ENCODE measurements at places on chromosomes 1 and 21.

DNA sequence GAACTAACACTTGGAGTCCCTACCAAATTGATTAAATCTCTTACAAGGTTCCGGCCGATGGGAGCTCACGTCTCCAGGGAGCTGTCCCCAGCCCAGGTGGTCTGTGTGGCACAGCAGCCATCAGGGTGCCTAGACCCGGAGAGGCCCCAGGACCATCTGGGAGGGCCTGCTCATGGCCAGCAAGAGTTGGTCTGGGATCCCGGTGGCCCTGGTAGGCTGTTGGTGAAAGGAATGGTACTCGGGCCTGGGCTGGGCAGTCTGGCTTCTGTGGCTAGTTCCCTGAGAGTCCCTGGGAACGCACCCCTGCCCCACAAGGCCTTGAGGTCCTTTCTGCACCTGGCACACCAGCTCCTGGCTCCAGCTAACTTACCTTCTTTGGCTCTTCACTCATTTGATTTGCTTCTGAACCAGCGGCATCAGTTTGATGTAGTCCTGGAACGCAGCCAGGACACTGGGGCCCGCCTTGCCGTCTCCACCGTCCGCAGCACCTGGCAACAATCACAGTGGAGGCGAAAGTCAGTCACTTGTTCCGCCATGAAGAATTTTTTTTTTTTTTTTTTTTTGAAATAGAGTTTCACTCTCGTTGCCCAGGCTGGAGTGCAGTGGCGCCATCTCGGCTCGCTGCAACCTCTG, 62.5 kb downstream of the SCCPDH start:
- DNase-seq: no peak

DNA sequence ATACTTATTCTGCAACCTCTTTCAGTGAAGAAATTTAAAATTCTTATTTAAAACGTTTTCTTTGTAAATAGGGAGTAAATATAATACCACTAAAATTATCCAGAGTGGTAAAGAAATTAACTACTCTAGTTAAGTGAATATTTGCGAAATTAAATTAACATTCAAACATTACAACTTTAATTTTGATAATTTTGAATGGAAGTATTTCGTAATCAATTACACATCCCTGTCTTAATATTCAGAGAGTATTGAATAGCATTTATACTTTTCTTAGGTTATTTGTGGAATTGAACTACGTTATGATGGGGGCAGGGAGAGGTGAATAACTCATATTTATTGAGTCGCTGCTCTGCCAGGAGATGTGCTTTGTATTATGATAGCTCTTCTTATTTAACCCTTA, 96.3 kb upstream of the KIF26B start:
- DNase-seq: no peak

- DNase-seq: no peak
Observed at GRCh38 chr1:171432473-171432872, 52.9 kb upstream of the PRRC2C start.

GRCh38 chr1:152049291-152050083, 12.7 kb upstream of the S100A11 start:
- DNase-seq: no peak

DNA sequence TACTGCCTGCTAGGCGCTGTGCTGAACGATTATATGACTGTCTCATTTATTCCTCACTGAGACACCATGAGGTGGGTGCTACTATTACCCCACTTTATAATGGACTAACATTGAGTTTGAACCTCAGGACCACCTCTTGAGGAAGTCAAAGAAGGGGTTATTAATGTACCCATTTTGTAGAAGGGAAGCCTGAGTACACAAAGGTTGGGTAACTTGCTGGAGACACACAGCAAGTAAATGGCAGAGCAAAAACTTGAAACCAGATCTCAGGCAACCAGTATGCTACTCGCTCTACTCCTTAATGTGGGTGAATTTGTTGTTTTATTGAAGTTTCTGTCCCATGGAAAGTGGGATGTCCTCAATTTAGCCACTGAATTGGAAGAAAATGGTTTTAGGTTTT, 30.1 kb downstream of the KCNA10 start:
- DNase-seq: no peak

- no peak for DNase-seq
Observed at GRCh38 chr1:93625582-93626327, 55.9 kb downstream of the BCAR3 start.

- DNase-seq: peak; percentile 65
Observed at GRCh38 chr21:44259082-44259705, 2.5 kb downstream of the DNMT3L start.

- DNase-seq: no peak
Observed at GRCh38 chr1:214002472-214002871, 14.7 kb downstream of the PROX1 start.

- DNase-seq: no peak
Observed at GRCh38 chr1:10967090-10967489, 45.4 kb upstream of the TARDBP start.

DNA sequence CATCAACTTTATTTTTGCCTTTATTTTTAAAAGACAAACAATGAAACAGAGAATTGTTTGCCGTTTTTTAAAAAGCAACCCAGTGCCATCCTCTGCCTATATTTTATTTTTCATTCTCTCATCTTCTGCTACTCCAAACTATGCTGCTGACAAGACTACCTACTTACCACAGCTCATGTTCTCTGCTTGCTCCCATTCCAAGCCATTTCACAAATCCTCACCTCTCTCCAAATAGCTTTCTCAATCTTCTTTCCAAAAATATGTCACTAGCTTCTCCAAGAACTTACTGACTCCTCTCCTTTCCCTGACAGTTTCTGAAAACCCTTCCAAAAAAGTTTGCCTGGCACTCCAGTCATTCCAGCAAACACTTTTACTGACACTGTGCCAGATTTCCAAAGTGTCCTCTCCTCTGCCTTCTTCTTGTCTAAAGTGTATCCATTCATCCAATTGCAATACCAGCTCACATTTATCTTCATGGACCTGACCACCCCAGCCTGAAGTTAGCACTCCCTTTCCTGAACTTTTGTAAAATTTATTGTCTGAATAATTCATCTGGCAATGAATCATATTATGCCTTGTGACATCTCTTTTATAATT, 766.5 kb upstream of the B3GALT2 start:
- DNase-seq: no peak

DNA sequence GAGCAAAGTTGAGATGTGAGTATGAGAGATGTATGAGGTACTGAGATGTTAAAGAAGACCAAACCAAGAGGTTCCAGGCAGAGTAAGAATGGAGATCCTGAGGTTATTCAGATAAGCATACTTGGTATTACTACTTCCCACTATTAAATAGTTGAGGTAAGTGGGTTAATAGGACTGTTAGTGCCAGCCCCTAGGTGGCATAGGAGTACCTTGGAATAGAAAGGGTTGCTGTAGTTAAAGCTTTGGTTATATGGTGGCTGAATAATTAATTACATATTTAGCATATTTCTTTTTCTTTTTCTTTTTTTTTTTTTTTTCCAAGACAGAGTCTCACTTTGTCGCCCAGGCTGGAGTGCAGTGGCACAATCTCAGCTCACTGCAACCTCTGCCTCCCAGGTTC, 397.9 kb upstream of the TMPRSS15 start:
- no peak for DNase-seq

DNA sequence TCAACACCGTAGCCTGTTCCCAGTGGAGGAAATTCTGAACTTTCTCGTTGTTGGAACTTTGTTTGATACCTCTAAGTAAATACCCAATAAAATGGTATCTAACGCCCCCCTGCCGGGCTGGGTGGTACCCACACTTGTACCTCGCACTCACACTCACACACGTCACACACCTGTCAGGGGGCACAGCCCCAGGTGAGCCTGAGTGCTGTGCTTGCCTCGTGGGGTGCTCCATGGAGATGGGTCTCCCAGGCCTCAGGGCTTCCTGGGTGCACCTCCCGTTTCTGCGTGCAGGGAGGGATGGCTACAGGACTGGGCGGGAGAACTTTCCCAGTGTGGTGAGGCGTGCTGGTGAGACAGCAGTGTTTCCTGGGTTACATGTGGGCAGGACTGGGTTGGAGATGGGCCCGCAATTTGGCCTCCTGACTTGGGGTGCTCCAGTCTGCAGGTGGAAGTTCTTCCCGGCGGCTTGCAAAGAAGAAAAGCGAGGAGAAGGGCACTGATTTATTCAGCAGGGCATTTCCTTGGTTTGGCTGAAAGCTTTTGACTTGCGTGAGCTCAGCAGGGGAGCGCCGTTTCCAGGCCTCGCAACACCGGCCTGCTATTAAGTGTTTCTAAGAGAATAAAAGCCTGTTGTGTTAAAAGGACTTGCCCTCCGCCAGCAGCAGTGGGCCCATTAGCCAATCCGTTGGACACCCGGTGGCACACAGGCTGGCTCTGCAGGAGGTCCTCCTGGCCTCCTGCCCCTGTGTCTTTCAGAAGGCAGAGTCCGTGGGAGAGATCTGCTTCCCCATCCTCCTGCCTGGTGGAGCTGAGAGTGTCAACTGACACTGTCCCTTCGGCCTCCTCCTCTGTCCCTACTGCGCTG, 79.7 kb downstream of the KIF26B start:
- no peak for DNase-seq

- DNase-seq: no peak
Observed at GRCh38 chr1:198153103-198153502, 3.7 kb upstream of the NEK7 start.

GRCh38 chr1:161864577-161864976, 98.5 kb downstream of the ATF6 start:
- no peak for DNase-seq

GRCh38 chr1:223074445-223075300, 68.4 kb downstream of the TLR5 start:
- no peak for DNase-seq

- no peak for DNase-seq
Observed at GRCh38 chr1:219699870-219700269, 87.0 kb upstream of the ZC3H11B start.

DNA sequence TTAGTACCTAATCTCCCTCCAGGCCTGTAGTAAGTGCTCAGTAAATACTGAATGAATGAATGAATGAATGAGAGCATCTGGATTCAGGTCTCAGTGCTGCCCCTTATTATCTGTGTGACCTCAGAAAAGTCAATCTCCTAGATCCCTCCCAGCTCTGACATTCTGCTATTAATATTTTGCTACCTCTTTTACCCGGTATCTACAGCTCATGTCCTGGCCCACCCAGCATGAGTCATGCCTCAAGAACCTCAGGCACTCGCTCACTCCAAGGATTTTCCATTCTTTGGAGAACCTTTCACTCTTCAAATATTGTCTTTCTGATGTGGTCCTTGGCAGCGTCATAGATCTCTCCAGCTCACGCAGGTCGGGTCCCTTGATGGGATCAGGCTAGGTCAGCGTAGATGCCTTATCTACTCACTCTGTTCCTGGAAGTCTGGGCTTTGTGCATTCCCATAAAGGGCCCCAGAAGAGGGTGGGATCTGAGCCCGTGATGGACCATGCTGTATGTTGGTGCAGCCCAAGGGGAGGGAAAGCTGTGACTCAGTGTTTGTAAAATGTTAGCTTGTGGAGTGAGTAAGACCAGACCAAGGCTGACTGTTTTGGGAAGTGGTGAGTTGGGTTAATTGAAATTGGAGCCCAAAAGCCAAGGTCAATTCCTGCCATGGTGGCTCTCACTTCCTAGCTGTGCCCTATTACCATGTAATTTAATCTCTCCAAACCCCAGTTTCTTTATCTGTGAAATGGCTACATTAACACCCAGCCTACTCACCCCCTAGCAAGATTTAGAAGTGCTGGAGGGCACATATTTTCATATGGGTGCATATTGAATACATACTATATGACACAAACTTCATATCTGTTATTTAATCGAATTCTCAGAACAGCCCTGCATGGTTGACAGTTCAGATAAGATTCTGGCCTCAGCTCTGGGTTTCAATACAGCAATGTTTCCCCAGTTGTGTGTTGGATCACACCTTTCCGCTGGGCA, 214.1 kb upstream of the USP24 start:
- peak; percentile 92 for DNase-seq

GRCh38 chr1:43430831-43431230, 22.9 kb downstream of the HYI start:
- no peak for DNase-seq

DNA sequence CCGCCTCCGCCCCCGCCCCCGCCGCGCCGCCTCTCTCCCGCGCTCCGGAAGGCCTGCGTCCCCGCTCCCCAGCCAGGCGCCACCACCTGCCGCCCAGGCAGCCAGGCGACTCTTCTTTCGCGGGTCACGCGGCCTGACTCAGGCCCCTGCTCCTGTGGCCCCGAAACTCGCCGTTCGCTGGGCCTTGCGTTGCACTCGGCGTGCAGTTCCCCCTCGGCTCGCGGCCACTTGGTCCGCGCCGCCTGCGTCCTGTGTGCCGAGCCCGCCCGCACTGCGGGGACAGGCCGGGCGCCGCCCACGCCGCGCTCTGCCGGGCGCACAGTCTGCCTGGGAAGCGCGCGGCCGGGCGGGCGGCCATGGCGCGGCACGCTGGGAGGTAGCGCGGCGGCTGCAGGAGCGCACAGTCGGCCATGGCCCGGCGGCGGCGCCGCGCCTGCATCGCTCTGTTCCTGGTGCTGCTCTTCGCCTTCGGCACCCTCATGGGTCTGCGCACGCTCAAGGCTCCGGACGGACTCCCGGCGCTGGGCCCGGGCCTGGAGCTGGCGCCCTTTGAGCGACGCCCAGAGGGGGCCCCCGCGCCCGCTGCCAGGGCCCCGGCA, at the start of gene MANEAL:
Gene MANEAL, plus strand, starts transcription at position 75 of the 599 bp plus-strand sequence. Its CDS starts 336 bp downstream, at position 411.
- no peak for DNase-seq

GRCh38 chr1:21292984-21293536, 2.8 kb upstream of the ECE1 start:
- no peak for DNase-seq

- DNase-seq: no peak
Observed at GRCh38 chr1:56525489-56526041, 53.8 kb downstream of the PLPP3 start.

- DNase-seq: no peak
Observed at GRCh38 chr1:1109743-1110142, 6.1 kb downstream of the C1orf159 start.

DNA sequence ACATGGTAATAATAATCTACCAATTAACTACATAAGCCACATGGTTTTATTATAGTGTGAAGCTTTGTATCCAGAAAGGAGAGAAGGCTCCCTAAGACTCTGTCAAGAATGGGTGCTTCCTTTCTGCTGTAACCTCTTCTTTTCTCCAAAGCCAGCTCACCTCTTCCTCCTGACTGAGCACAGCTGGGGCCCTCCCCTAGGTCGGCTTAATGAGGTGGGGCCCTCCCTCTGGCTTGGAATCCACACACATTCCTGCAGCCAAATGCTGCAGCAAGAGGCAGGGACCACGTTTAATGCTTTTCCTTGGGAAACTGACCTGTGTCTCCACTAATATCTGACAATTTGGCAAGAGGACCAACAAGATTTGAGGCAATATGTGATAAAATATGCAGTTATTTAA, 94.8 kb downstream of the DSCAM start:
- DNase-seq: no peak

GRCh38 chr1:72892461-72892860, 610.1 kb upstream of the NEGR1 start:
- no peak for DNase-seq
